ENCODE measurements at places on chromosomes 6 and 20. TPM values are rescaled to one million over a fixed set of nuclear protein-coding genes. Genes with fewer than 3 reads are reported as not detected.

- 0 out of 2 replicates have a peak, but pooled peaks cover 4% of the 10 kb centered on the region for H3K4me1 ChIP-seq
- no peaks in the 10 kb centered on the region for H3K27me3 ChIP-seq
- no peak overlapping the region for H3K27ac ChIP-seq
- no peaks in the 10 kb centered on the region for H3K36me3 ChIP-seq
- no peak for DNase-seq
Measured at GRCh38 chr6:48057601-48058000, 53.4 kb downstream of the PTCHD4 start.

DNA sequence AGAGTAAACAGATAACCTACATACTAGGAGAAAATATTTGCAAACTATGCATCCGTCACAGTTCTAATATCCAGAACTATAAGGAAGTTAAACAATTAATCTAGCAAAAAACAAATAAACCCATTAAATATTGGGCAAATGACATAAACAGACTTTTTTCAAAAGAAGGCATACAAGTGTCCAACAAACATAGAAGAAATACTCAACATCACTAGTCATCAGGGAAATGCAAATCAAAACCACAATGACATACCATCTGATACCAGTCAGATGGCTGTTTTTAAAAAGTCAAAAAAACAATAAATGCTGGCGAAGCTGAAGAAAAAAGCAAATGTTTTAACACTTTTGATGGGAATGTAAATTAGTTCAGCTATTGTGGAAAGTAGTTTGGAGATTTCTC is 1117.7 kb upstream of the MAP3K7 start:
- H3K36me3 ChIP-seq, result no peaks in the 10 kb centered on the region
- no peak for DNase-seq
- H3K27me3 ChIP-seq, result no peaks in the 10 kb centered on the region
- H3K4me3 ChIP-seq, result no peak overlapping the region
- no peak overlapping the region for H3K27ac ChIP-seq

- no peaks in the 10 kb centered on the region for H3K27me3 ChIP-seq
- H3K4me3 ChIP-seq, result no peak overlapping the region
- H3K36me3 ChIP-seq, result peaks cover 14% of the 10 kb centered on the region
- DNase-seq, result no peak
- no peaks in the 10 kb centered on the region for H3K4me1 ChIP-seq
Measured at GRCh38 chr6:24649691-24650090, 3.7 kb upstream of the KIAA0319 start.

GRCh38 chr6:98640366-98640765 is 194.0 kb upstream of the POU3F2 start:
- no peak for DNase-seq
- H3K4me3 ChIP-seq, result no peak overlapping the region
- peaks cover 22% of the 10 kb centered on the region for H3K4me1 ChIP-seq
- no peaks in the 10 kb centered on the region for H3K36me3 ChIP-seq

DNA sequence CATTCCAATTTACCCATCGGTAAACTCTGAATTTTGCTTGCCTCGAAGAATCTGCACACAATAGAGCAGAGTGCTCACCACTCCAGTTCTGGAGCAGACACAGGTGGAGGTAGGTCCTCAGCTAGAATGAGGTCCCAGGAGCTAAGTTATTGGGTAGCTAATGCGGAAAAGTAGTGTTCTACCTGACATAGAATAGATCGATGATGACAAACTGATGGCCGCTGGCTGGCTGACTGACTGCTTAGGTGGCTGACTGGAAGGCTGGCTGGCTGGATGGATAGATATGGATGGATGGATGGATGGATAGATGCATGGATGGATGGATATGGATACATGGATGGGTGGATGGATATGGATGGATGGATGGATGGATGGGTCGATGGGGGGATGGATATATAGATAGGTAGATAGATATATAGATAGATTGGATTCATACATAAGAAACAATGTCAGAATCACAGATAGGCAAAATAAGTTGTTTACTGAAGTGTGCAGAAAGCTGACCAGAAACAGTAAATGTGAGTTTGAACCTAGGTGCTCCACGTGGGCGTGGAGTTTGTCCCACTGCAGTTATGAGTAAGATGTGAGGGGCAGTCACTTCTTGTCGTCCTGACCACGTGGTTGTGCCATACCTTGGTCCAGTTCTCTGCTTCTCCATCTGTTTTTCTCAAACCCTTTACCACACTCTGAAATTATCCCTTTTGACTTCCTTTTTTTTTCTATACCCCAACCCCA is 62.1 kb downstream of the TBXT start:
- H3K4me3 ChIP-seq, result no peak overlapping the region
- H3K4me1 ChIP-seq, result no peaks in the 10 kb centered on the region
- H3K27ac ChIP-seq, result no peak overlapping the region

DNA sequence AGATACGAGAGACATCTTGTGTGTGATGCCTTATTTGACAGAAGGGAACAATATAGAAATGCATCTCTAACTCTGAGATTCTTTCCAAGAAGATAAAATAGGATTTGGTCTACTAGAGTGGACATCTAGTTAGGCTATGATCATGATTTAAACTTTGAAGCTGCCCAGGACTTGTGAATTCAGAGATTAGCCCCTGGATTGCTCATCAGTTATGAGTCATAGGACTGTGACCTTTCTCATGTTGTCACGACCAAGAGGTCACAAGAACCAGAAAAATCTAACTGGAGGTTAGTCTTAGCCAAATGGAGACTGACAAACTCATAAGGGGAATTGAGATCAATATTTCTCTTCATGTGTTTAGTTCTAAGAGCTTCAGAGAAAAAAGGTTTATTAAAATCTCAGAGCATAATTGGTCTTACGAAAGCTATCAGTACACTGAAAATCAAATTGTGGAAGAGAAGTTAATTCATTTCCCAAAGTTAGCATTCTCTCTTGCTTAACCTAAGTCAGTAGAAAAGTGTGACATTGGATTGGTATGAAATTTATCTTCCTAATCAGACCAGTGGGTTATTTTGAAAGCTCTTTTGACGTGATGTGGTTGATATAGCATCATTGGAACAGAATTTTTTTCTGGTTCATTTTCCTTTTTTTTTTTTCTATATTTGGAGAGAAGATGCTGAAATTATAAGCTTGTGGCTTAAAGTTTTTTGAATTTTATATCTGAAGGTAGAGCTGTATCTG is 245.7 kb downstream of the RNF144B start:
- H3K4me1 ChIP-seq, result no peaks in the 10 kb centered on the region
- no peak overlapping the region for H3K4me3 ChIP-seq
- H3K27me3 ChIP-seq, result no peaks in the 10 kb centered on the region
- H3K36me3 ChIP-seq, result no peaks in the 10 kb centered on the region

GRCh38 chr6:154169193-154169847 is 130.3 kb downstream of the OPRM1 start:
- DNase-seq, result no peak
- H3K36me3 ChIP-seq, result no peaks in the 10 kb centered on the region
- no peak overlapping the region for H3K27ac ChIP-seq
- H3K27me3 ChIP-seq, result no peaks in the 10 kb centered on the region

The SLC29A1 gene
- total RNA-seq, result 196 TPM

The AFDN gene
- 196 TPM for total RNA-seq
